Fibroblast of villous mesenchyme (primary cell): ENCODE measurements at places on chromosomes 13 and 19. TPM values are rescaled to one million over a fixed set of nuclear protein-coding genes. Genes with fewer than 3 reads are reported as not detected.

The KLK4 gene
- not detected in 2 replicates for total RNA-seq

The NKPD1 gene
- under 0.01 TPM in 2 replicates for total RNA-seq

The IZUMO2 gene
- not detected in 2 replicates for total RNA-seq

- DNase-seq, result no peak
These were observed 95.5 kb downstream of the CDADC1 start for GRCh38 chr13:49343255-49343654.

GRCh38 chr13:30676672-30677071 is 58.7 kb upstream of the ALOX5AP start:
- peak; percentile 30 for DNase-seq

DNA sequence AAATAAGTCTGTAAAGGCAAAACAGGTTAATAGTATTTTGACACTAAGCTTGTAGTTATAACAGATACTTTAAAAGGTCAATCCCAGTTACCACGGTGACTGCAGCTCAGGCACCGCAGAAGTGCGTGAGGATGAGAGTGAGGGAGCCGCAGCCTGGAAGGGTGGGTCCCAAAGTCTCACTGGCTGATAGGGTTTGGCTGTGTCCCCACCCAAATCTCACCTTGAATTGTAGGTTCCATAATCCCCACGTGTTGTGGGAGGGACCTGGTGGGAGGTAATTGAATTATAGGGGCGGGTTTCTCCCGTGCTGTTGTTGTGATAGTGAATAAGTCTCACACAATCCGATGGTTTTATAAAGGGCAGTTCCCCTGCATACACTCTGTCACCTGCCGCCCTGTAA is 40.0 kb upstream of the GAS6 start:
- DNase-seq, result no peak

DNA sequence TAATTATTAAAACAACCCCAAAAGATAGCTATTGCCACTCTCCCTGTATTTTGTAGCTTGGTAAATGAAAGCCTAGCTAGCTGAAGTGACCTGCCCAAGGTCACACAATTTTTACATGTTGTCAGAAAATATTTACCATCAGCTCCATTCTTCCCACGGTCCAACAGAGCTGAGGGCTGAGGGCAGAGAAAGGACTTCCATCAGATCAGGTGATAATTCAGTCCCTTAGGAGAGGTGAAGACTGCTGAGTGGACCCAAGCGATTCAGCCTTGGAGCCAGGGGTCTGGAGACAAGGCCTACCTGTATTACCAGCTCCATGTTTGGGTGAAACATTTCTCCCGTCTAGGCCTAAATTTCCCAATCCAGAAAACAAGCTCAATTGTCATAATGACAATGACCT is 149.5 kb upstream of the TSHZ3 start:
- no peak for DNase-seq

DNA sequence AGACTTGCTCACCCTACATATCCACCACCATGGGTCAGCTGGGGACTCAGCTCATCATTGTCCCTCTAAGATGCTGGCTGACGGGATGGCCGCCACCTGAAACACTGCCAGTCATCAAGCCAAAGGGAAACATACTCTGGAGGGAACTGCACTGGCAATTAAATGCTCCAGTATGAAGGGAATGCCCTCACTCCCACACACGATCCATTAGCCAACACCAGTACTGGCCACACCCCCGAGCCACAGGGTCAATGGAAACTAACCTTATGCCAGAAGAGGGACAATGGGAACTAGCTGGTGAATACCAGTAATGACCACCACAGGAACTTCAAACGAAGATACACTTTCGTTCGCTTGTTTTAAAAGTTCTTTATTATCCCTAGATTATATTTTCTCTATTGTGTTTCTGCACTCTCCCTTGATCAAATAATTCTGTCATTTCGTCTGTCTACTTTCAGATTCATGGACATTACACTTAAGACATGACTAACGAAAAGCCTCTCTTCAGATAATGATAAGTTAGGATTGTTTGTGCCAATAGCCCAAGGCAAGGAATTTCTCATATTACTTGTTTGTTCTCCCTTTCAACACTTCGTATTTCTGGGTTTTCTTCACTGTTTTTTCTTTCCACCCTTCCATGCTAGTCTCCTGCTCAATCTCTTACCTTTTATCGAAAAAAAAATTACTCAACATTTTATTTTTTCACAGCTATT is 1.7 kb upstream of the ZNF507 start:
- DNase-seq, result no peak
